ENCODE measurements at places on chromosomes 6 and 20. TPM values are rescaled to one million over a fixed set of nuclear protein-coding genes. Genes with fewer than 3 reads are reported as not detected.

The SEL1L2 gene
- not detected for total RNA-seq

The IRF4 gene
- not detected for total RNA-seq

The GSTA2 gene
- not detected for total RNA-seq

The NOTCH4 gene
- 3.2 TPM for total RNA-seq

The OR12D3 gene
- not detected for total RNA-seq

The OLIG3 gene
- total RNA-seq = not detected

The TSPO2 gene
- total RNA-seq = not detected

The KCNQ5 gene
- total RNA-seq = 0.32 TPM

The PACRG gene
- total RNA-seq = not detected

The C20orf202 gene
- not detected for total RNA-seq

The ISM1 gene
- 0.26 TPM for total RNA-seq

The DDR1 gene
- total RNA-seq = 24.4 TPM

The ME1 gene
- 20.0 TPM for total RNA-seq

Data from epithelial cell of alveolus of lung (primary cell).